ENCODE measurements at places on chromosomes 2 and 18. TPM values are rescaled to one million over a fixed set of nuclear protein-coding genes. Genes with fewer than 3 reads are reported as not detected.

DNA sequence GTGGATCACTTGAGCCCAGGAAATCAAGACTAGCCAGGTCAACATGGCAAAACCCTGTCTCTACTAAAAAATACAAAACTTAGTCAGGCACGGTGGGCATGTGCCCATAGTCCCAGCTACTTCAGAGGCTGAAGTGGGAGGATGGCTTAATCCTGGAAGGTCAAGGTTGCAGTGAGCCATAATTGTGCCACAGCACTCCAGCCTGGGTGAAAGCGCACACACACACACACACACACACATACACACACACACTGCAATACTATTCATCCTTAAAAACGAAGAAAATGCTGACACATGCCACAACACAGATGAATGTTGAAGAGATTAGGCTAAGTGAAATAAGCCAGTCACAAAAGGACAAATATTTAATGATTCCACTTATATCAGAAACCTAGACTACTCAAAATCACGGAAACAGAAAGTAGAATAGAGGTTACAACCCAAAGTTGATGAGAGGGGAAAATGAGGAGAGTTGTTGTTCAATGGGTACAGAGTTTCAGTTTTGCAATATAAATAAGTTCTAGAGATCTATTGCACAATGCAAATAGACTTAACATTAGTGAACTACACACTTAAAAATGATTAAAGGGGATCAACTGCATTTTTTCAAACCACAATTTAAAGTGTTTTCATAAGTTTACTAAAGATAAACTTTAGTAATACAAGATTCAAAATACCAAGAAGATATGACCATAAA, 114.5 kb downstream of the USP34 start:
- DNase-seq, result no peak

DNA sequence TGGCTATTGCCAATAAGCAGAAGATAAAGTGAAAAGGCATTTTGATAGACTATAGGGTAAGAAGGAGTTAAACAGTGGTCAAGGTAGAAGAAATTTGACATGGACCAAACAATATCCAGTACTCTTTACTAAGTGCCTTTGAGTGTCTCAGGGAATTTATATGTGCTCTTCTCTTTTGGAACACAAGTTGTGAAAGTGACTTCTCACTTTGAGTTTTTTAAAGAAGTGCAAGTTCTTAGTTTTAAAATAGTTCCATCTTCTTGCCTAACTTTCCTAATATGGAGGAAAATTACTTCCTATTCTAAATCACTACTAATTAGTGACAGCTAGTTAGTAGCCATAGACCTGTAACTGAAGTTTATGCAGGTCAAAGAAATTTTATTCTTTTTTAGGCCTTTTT, 63.4 kb downstream of the AFTPH start:
- DNase-seq, result no peak

- no peak for DNase-seq
These were observed 73.4 kb downstream of the TPO start for GRCh38 chr2:1486670-1487069.

GRCh38 chr2:217757108-217757463, 245.7 kb downstream of the TNS1 start:
- no peak for DNase-seq

Gene DLX2
- polyA plus RNA-seq, result 0.25 TPM

GRCh38 chr18:74589021-74589420, 8.6 kb upstream of the ZNF407 start:
- no peak for DNase-seq

DNA sequence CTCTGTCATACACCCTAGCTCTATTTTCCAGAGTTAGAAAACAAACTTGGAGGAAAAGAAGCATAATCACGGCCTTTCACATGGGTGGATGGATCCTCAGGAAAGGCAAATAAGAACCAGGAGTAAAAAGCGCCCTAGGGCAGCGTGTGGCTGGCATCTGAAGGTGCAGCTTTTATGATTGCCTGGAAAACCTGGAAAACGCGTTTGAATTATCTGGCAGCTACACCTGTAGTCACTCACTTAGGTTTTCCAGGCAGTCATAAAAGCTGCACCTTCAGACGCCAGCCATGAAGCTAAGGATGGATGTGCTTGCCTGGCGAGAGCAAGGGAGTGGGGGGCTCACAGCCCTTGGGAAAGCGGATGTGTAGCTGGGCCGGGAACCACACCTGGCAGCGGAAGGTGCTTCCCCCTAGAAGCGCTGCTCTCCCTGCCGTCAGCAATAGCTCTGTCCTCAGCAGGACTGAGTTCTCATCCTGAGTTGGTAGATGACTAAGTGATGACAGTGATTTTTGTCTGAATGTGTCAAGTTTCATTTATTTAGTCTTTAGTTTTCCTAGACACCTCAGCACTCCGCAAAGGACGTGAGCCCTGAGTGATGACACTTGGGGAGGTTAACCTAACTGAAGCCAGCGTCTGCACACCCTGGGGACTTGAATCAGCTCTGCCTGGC, 82.0 kb downstream of the DCDC2C start:
- DNase-seq, result no peak

- no peak for DNase-seq
These were observed 67.0 kb downstream of the EIF5B start for GRCh38 chr2:99404039-99404796.

DNA sequence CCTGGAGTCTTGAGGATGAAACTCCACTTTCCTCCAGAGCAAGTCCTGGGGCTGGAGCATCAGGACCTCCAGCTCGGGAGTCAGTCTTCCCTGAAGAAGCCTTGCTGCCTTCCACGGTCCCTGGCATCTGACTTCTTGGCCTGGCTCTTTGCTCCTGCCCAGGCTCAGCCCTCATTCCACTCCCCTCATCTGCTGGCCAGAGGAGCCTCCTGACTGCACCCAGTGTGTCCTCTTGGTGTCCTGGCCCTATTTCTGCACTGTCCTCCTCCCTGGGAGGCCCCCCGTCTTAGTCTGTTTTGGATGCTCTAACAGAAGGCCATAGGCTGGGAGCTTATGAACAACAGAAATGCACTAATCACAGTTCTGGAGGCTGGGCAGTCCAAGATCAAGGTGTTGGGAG, 231.5 kb downstream of the LOXHD1 start:
- DNase-seq, result no peak

DNA sequence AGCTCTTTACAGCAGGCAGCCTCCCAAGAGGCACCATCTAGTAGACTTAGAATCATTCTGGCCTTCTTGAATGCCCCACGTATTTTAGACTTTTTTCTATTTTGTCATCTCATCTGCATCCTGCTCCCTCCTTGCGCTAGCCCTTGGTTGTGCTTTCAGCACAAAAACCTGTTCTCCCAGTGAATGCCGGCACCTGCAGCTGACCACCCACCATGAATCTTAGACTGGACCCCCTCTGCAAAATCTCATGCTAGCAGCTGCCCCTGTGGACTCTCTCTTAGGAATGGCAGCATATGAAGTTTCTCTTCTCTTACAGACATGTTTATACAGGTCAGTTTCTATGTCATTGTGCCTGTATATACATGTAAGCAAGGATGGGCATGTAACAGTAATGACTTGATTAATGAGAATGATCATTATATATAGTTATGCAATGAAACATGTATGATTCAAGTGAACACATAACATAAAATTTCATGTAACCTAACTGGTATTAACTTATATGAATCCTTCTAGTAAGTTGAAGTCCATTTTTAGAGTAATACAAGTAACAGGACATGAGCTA, 159.8 kb downstream of the SUCLG1 start:
- DNase-seq, result no peak

GRCh38 chr18:6836331-6836730, 106.8 kb downstream of the ARHGAP28 start:
- no peak for DNase-seq

DNA sequence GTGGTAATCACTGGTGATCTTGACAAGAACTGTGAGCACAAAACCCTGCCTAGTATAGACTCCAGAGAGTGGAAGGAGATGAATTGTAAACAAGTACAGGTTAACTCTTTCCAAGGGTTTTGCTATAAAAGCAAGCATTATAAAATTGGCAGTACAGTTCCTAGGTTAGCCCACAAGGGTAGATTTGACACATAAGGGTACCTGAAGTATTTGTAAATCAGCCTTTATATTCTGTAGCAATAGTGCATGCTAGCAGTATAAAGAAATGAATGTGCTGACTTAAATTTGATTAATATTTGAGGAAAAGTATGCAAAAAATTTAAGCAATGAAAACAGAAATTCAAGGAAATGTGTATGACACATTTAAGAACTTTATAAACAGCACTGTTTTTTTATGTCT, 42.4 kb downstream of the SP3 start:
- DNase-seq, result no peak

Gene LINC00305
- polyA plus RNA-seq, result 3.0 TPM

Gene SH3YL1
- 93.6 TPM for polyA plus RNA-seq

Gene MBD5
- 40.9 TPM for polyA plus RNA-seq

Gene SGPP2
- 21.7 TPM for polyA plus RNA-seq

- no peak for DNase-seq
These were observed 198.1 kb downstream of the PDE1A start for GRCh38 chr2:182228741-182229140.

DNA sequence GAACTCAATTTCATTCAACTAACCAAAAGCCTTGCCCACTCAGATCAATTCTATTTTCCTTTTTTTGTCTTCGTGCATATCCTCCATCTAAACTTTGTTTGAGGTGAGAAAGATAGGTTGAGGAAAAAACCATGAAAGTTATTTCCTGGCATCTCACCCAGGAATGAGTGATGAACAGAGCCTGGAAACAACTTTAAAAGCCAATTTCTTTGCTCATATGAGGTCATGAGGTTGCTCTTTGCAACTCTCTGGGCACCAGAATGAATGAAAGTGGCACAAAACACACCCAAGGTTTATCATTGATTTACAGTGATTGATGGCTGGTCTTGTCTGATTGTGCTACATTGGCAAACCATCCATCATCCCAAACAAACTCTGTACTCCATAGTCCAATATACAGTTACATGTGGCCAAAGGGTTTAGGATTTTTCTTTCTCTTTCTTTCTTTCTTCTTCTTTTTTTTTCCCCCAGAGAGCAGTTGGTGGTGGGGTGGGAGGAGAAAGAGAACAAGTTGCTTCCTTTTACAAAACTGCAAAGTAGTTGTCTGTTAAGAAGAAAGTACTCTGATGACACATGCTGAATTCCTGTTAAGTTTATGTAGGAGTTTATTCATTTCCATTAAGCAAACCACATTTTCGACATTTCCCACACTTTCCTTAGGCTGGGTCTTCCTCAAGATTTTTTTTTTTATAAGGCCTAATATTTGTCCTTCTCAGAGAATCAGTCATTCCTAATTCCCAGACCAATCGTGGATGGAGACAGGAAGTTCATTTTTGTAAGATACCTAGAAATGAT, 575.9 kb upstream of the ZEB2 start:
- no peak for DNase-seq

DNA sequence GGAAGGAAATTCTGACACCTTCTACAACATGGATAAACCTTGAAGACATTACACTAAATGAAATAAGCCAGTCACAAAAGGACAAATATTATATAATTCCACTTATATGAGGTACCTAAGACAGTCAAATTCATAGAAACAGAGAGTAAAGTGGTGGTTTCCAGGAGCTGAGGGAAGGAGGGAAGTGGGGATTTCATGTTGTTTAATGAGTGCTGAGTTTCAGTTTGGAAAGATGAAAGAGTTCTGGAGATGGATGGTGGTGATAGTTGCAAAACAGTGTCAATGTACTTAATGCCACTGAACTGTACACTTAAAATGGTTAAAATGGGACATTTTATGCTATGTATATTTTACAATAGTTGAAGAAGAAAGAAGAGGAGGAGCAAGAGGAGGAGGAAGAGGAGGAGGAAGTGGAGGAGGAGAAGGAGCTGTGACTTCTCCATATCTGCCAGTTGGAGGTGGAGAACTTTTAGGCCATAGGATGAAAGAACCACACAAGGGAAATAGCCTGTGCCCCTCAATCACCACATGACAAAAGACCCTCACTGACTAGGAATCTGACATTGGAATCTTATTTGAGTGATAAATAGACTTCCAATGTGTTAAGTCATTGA, 55.3 kb upstream of the LGALSL start:
- no peak for DNase-seq

DNA sequence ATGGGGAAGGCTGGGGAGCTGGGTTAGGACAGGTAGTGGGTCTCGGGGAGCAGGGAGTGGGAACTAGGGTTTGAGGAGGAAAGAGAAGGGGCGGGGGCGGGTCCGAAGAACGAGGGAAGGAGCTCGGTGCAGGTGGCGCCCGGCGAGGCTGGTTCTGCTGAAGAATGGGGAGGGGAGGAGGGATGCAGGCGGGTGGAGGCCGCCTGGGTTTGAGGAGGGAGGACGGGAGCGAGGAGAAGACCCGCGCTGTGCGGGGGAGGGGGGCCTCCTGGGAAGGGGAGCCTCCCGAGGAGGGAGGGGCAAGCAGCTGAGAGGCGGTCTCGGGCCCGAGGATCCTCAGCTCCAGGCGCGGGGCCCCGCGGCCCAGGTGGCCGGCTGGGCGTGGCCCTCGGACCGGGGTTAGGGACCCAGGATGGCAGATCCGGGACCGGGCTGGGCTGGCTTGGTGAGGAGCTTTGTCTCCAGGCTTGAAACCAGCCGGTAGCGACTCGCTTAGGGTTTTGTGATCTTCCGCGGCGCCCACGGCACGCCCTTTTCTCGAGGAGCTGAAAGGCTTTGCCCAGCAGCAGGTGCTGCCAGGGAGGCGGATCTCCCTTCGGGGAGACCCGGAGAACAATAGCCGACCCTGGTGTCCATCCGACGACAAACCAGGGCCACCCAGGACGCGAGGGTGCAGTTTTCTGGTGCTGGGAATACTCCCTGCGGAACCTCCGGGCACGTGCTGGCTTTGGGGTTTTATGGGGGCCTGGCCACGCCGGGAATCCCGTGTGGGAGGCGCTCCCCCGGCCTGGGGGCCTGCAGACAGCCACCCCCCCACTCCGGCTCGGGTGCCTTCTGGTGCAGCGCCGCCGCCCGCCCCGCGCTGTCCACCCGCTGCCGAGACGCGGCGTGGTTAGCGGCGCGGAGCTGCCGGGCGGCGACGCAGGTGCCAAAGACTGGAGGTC, 1.4 kb downstream of the DPYSL5 start:
- no peak for DNase-seq

DNA sequence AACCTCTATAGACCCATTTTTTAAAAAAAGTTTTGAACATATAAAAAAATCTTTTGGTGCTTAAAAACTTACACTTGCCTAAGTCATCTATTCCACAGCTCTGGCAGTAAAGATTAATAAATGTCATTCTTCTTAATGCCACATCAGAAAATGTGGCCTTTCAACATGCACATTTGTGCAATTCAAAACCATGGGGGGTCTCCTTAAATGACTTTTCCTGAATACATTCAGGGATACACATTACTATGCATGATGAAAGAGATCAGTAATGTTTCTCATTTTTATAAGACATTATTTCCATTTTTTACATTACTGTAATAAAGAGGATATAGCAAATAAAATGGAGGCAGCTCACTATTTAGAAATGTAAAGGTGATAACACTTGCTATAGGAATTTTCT, 142.3 kb downstream of the RBM43 start:
- DNase-seq, result no peak

Gene FN1
- 481 TPM for polyA plus RNA-seq

GRCh38 chr18:7740821-7741220, 173.7 kb downstream of the PTPRM start:
- DNase-seq, result no peak

All from right renal pelvis (tissue), 4 donors.